Activated CD4-positive, alpha-beta T cell treated with anti-CD3 and anti-CD28 coated beads for 36 hours (primary cell): ENCODE measurements at places on chromosomes 1 and 21. TPM values are rescaled to one million over a fixed set of nuclear protein-coding genes. Genes with fewer than 3 reads are reported as not detected.
A peak's percentile ranks its signal among the peaks of the same experiment; 100 is the strongest.

The PALMD gene
- total RNA-seq = not detected

DNA sequence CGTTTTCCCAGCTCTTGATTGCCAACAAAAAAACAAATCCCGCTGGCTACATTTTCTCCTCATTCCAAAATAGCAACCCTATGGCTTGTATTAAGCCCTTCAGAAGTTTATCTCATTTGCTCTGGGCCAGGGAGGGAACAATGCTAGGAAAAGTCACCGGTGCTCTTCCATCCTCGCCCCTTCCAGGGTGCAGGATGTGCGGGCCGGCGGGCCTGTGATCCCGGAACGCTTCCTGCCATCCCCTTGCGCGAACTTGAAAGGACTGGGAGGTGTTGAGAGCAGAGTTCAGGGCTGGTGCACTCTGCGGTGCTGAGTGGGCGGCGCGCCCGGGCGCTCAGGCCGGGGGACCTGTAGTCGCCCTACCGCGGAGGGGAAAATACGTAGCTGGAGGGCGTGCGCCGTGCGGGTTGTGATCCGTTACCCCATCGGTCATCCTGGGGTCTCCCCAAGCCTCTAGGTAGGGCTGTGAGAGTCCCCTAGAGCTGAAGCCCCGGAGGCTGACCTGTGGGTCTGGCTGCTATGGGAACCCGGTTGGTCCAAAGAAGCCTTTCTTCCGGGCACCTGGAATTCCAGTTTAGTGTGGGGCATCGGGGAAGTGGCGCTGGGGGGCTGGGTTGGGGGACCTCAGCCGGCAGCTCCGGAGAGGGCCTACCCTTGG, 13.1 kb downstream of the NR5A2 start:
- H3K36me3 ChIP-seq = no peaks in the 10 kb centered on the region
- H3K4me1 ChIP-seq = peaks cover 33% of the 10 kb centered on the region
- no peak overlapping the region for H3K4me3 ChIP-seq

DNA sequence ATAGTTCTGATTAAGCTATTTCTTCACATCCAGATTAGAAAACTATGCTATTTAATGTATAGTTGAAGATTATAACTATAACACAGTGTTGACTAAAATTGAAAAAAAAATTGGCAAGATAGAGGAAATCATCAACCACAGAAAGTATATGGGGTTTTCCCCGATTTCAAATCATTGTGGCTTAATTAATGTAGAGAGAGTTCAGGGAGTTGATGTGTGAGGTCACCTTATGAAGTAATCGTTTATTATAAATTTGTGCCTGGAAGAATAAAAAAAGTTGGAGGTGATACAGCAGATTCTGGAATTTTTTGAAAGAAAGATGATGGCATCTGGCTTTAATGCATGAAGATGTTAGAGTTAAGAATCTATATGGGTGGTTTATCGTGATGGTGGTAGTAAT, 84.3 kb downstream of the PTGS2 start:
- H3K27me3 ChIP-seq = peaks cover 45% of the 10 kb centered on the region
- H3K27ac ChIP-seq = no peak overlapping the region
- peaks cover 6% of the 10 kb centered on the region for H3K4me1 ChIP-seq
- DNase-seq = no peak
- no peak overlapping the region for H3K4me3 ChIP-seq

The GFI1 gene
- 47.7 TPM for total RNA-seq

DNA sequence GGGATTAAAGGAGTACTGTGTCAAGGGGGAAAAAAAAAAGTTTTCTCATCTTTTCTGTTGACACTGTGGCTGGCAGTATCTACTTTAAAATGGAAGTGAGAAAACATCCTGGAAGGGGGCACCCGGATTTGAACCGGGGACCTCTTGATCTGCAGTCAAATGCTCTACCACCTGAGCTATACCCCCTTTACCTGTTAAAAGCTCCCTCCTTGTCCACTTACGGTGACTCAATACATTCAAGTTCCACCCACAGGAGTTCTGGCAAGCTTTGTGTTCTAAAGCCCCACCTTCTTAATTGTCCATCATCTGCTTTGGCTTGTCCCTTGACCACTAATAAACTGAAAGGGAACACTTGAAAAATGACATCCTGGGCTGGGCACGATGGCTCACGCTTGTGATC, 68.2 kb downstream of the FNBP1L start:
- no peaks in the 10 kb centered on the region for H3K4me1 ChIP-seq
- H3K4me3 ChIP-seq = no peak overlapping the region
- H3K27me3 ChIP-seq = no peaks in the 10 kb centered on the region
- DNase-seq = no peak

- no peaks in the 10 kb centered on the region for H3K36me3 ChIP-seq
- H3K27ac ChIP-seq = no peak overlapping the region
- no peak overlapping the region for H3K4me3 ChIP-seq
These were observed 10.0 kb upstream of the C8A start for GRCh38 chr1:56844545-56845136.

GRCh38 chr1:198841477-198841876, 202.6 kb downstream of the PTPRC start:
- peaks cover 7% of the 10 kb centered on the region for H3K36me3 ChIP-seq
- H3K27ac ChIP-seq = no peak overlapping the region
- no peak overlapping the region for H3K4me3 ChIP-seq
- no peak for DNase-seq

GRCh38 chr1:151568626-151569088, 28.5 kb downstream of the TUFT1 start:
- H3K36me3 ChIP-seq = no peaks in the 10 kb centered on the region
- no peaks in the 10 kb centered on the region for H3K27me3 ChIP-seq
- peak; percentile 13 for DNase-seq
- H3K4me3 ChIP-seq = no peak overlapping the region
- no peak overlapping the region for H3K27ac ChIP-seq
- peaks cover 2% of the 10 kb centered on the region for H3K4me1 ChIP-seq

DNA sequence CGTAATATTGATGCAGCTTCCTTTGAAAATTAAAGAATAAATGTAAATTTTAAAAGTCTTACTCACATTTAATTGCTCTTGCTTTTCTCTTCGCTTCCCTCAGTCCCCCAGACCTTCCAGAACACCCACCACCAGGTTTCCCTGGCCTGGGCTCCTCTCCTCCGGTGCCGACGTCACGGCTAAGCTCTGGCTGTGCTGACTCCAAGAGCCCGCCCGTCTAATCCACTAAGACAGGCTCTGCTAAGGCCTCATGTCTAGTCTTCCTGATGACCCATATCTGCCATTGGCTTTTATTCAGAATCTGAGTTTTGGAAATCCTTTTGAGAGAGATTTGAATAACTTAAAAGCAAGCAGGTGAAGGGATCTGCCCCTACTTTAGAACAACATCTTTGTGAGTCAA, 53.9 kb upstream of the NADK start:
- no peak for DNase-seq
- H3K27me3 ChIP-seq = no peaks in the 10 kb centered on the region
- no peak overlapping the region for H3K4me3 ChIP-seq
- H3K36me3 ChIP-seq = peaks cover 30% of the 10 kb centered on the region
- peak overlapping the region; percentile 83 for H3K27ac ChIP-seq

- no peak overlapping the region for H3K4me3 ChIP-seq
- H3K36me3 ChIP-seq = no peaks in the 10 kb centered on the region
- no peaks in the 10 kb centered on the region for H3K4me1 ChIP-seq
These were observed 14.3 kb upstream of the ADARB1 start for GRCh38 chr21:45060089-45060488.

DNA sequence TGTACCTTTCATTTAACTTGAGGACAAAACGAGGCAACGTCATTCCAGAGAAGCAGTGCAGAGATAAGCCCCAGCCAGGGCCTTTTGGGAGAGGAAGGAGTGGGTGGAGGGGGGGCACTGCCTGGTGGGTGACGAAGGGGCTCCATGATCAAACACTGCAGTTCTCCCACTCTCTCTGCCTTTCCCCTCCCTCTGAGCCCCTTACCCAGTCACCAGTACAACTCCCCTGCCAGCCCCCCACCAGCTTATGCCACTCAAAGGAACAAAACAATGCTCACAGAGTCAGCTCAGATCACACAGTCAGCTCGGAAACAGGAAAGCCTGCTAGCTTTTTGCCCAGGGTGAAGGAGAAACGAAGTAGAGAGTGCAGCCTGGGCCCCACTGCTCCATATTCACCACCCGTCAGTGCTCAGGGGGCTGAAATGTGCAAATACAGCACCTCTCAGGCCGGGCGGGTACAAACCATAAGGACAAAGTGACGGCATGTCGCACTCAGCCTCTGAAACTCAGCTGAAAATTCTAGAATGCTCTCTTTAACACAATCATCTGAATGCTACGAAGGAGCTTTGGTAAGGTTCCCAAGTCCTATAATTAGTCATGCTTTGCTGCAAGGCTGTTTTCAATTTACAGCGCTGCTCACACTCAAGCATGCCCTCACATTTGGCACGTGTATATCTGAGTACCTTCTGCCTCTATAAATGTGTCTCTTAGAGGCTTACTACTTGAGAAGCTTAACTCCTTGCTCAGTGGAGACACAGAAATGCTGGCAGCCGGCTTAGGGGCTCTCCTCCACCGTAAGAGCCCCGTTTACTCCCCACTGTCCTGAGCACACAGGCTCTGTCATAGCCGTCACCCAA, 65.8 kb upstream of the RAB4A start:
- peaks cover 32% of the 10 kb centered on the region for H3K4me1 ChIP-seq
- peak overlapping the region; percentile 44 for H3K27ac ChIP-seq
- peaks cover 2% of the 10 kb centered on the region for H3K36me3 ChIP-seq
- H3K27me3 ChIP-seq = no peaks in the 10 kb centered on the region

GRCh38 chr1:214044438-214045214, 56.9 kb downstream of the PROX1 start:
- no peak for DNase-seq
- H3K4me3 ChIP-seq = no peak overlapping the region
- no peak overlapping the region for H3K27ac ChIP-seq
- no peaks in the 10 kb centered on the region for H3K4me1 ChIP-seq

GRCh38 chr1:202023001-202023433, 12.6 kb downstream of the ELF3 start:
- no peak overlapping the region for H3K4me3 ChIP-seq
- H3K27ac ChIP-seq = no peak overlapping the region
- DNase-seq = no peak
- H3K4me1 ChIP-seq = no peaks in the 10 kb centered on the region

The TP73 gene
- 0.32 TPM for total RNA-seq

DNA sequence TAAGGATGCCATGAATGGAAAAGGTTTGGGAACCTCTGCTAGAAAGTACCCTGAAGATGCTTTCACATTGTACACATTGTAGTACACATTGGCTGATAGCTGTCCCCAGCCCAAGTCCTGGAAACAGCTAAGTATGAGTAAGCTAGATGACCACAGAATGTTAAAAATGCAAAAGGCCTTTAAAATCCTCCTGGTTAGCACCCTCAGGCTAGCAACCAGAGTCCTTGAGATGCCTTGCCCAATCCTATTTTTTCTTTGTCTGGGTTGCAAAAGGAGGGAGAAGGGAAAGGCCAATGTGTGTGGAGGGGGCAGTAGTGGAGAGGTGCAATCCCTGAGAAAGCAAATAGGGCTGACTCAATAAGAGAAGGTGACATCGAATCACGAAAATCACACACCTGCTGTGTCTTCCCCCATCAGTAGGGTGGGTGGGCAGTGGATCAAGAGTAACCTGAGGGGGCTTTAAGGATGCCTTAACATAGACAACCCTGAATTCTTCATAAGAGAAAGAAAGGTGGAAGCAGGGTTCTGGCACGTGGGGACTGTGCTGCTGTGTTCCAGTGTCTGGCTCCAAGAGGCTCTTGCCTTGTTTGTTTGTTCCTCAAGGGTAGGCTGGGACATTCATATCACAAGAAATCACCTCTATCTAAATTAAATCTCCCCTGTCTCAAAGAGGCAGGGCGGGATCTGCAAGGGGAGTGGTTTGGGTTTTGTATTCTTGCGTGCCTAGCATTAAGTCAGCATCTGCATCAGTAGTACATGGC, 266.2 kb upstream of the PLXNA2 start:
- peaks cover 4% of the 10 kb centered on the region for H3K27me3 ChIP-seq
- H3K4me3 ChIP-seq = no peak overlapping the region
- no peak for DNase-seq
- no peaks in the 10 kb centered on the region for H3K4me1 ChIP-seq
- no peaks in the 10 kb centered on the region for H3K36me3 ChIP-seq

- H3K4me3 ChIP-seq = no peak overlapping the region
- peaks cover 23% of the 10 kb centered on the region for H3K4me1 ChIP-seq
- H3K36me3 ChIP-seq = no peaks in the 10 kb centered on the region
- H3K27ac ChIP-seq = no peak overlapping the region
- no peak for DNase-seq
These were observed 109.8 kb downstream of the OSBPL9 start for GRCh38 chr1:51726544-51727225.

DNA sequence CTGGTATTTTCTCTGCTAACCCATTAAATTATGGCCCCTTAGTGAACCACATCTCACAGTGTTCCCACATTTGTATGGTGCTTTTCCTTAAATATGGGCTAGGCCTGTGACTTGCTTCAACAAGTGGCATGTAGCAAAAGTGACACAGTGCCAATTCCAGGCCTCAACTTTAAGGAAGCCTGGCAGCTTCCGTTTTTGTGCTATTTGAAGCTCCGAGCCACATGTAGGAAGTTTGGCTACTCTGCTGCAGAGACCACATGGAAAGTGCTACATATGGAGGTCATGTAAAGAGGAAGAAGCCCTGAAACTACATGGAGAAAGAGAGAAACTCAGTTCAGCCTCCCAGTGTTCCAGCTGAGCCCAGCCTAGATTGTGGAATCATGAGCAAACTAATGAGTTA, 28.5 kb upstream of the DR1 start:
- no peak overlapping the region for H3K4me3 ChIP-seq
- peaks cover 6% of the 10 kb centered on the region for H3K36me3 ChIP-seq
- no peak overlapping the region for H3K27ac ChIP-seq
- DNase-seq = no peak
- no peaks in the 10 kb centered on the region for H3K27me3 ChIP-seq

- peak overlapping the region; percentile 81 for H3K27ac ChIP-seq
- H3K4me1 ChIP-seq = peaks cover 87% of the 10 kb centered on the region
- no peaks in the 10 kb centered on the region for H3K27me3 ChIP-seq
These were observed 12.4 kb downstream of the CDC42 start for GRCh38 chr1:22064751-22065402.

DNA sequence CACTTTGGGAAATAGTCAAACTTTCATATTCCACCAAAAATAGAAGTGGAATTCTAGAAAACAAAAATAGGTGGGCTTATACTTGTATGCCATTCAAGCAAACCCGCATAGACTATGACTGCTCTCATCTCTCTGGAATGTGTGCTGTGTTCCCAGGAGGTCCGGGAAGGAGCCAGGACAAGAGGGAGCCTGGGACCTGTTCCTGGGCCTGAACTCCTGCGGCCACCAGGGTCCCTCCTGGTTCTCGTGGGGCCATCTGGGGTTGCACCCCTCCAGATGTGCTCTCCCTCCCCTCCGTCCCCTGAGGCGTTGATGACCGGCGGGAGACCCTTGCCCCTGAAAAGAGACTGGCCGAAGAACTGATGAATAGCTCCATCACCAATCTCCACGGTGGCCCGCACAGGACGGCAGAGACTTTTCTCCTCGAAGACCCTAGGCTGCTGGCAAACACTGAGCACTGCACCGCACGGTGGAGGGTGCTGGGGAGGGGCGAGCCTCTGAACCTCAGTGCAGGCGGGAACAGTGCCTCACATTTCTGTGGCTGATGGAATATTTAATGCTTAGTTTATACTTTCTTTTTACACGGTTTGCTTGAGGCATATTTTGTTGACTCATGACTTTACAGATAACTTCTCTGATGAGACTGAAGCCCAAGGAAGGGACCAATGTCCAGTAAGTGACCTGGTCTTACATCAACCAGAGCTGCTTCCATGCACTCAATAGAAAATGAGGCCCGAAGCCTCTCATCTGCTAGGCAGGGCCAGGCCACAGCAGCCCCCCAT, 9.6 kb upstream of the ADARB1 start:
- H3K4me3 ChIP-seq = no peak overlapping the region
- H3K27ac ChIP-seq = no peak overlapping the region
- H3K4me1 ChIP-seq = no peaks in the 10 kb centered on the region
- H3K36me3 ChIP-seq = no peaks in the 10 kb centered on the region

The ARHGEF10L gene
- not detected for total RNA-seq
